ENCODE measurements at places on chromosomes 3 and 15.

GRCh38 chr15:67652586-67652985, 110.1 kb downstream of the MAP2K5 start:
- no peak for DNase-seq

DNA sequence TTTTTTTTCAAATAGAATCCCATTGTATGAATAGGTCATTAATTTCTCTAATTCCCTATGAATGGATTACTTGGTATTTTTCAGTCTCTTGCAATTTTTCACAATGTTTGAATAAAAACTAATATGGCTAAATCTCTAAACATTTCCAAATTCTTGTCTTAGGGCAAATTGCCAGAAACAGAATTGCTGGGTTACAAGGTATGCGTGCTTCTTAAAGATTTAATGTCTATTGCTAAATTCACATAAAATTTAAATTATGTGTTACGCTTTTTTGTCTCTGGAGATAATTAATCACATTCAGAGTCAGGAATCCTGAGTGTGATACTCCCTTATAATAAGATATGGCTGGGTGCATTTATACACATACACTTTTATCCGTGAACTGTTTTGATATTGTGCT, 264.5 kb upstream of the TBL1XR1 start:
- DNase-seq = no peak

GRCh38 chr15:81645470-81645869, 271.5 kb upstream of the TMC3 start:
- DNase-seq = no peak

GRCh38 chr3:37813403-37813802, 48.3 kb upstream of the CTDSPL start:
- DNase-seq = no peak

All from stimulated activated CD8-positive, alpha-beta memory T cell treated with anti-CD3 and anti-CD28 coated beads, Interleukin-2, amount 100 ng/mL, for 48 hours (primary cell).